Kidney (tissue), 22 donors: ENCODE measurements at places on chromosomes 3 and 15.
A peak's percentile ranks its signal among the peaks of the same experiment; 100 is the strongest.

DNA sequence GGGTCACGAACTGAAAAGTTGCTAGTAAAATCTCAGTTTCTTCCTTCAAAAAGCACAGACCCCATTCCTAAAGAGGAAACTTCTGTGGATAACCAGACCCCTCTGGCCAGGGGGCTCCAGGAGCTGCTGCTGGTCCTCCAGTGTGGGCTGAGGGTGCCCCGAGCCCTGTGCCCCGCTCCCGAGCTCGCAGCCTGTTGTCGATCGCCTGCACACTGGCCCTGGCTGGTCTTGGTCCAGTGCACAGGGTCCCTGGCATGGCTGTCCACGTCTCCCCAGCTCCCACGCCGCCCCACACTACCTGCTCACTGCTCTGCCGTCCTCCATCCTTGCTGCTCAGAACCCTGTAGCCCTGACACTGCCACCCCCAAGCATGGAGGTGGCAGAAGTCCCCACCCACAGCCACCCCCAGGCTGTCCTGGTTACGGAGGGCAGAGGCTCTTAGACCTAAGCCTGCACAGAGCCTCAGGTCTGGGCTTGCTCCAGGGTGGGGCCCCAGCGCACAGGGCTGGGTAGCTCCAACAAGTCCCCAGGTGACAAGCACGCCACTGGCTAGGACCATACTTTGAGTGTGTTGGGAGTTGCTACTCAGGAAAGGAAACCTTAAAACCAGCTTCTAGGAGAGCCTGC, 87.0 kb downstream of the PLXNA1 start:
- no peak for DNase-seq

- DNase-seq = no peak
Observed at GRCh38 chr3:140019946-140020345, 85.0 kb downstream of the CLSTN2 start.

GRCh38 chr15:44883199-44883877, 73.1 kb upstream of the TERB2 start:
- DNase-seq = no peak

GRCh38 chr3:178063461-178063860, 472.8 kb upstream of the KCNMB2 start:
- no peak for DNase-seq

DNA sequence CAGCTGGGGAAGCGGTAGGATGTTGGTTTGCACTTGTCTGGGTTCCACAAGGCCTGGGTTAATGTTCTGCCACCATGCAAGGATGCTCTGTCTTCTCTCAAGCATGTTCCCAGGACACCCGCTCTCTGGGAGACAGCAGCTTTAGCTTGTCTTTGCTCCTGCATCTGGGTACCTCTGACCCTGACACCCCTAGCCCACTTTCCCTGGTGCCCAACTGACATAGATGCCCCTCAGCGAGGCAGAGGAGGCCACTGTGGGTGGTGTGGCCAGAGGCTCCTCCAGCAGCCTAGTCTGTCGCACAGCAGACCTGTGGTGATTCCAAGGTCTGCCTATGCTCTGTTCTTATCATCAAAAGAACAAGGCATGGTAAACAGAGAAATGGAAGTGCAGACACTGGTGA, 83.6 kb upstream of the ALDH1L1 start:
- no peak for DNase-seq

DNA sequence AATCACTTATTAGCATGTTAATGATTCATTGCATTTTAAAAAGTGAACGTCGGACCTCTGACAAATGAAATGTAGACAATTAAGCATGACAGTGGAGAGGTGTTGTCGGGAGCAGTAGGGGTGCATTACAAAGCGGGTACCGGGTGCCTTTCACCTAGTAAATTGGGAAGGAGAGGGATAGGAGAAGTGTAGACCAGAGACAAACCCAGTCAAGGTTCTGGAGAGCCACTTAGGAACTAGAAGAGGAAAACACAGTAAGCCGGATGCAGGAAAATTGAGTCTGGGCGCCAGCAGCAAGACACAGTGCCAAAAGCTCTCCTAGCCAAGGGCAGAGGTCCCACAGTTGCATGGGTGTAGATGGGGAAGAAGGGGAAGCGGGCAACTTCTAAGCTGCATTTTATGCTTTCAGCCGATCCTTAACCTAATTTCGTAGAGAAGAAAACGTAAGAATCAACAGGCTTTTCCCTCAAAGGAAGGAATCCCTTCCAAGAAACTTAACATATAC, 3.1 kb upstream of the CERS3 start:
- no peak for DNase-seq

DNA sequence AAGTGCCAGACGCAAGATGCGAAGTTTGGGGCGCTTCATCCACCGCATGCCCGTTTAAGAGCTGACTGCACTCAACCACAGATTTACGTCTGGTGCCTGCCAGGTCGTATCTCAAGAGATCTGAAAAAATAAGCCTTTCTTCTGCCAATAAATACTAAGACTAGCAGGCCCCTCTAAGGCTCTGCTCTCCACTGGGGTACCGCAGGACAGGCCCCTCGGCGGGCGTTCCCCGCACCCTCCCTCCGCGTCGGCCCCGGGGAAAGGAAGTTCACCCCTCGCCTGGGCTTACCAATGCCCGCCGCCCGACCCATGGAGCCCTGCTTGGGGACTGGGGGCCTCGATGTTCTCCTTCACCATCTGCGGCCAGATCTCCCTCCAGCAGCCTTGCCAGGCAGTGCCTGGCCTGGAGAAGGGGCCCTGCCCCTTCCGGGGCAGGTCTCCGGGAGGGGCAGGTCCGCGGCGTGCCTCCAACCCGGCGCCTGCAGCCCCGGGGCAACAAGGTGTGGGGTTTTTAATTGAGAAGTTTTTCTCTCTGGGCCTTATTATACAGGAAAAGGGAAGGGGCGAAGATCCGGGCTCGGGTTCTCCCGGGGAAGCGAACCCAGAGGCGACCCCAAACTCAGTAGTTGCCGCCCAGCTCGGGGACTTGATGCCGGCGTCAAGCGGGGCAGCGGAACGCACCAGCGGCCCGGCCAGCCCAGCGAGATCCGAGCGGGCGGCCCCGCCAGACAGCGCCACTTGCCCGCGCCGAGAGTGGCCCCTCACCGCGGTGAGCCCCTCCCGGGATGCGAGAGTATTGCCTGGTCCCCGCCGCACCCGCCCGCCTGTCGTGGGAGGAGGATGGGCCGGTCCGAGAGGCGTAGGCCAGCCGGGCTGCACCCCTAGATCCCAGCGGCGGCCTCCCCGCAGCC, 735 bp downstream of the GOLGA8B start:
- DNase-seq = peak; percentile 37

GRCh38 chr15:50907601-50908208, 778 bp upstream of the AP4E1 start:
- DNase-seq = peak; percentile 60

- DNase-seq = no peak
Observed at GRCh38 chr3:141482245-141482922, 4.4 kb upstream of the RASA2 start.

DNA sequence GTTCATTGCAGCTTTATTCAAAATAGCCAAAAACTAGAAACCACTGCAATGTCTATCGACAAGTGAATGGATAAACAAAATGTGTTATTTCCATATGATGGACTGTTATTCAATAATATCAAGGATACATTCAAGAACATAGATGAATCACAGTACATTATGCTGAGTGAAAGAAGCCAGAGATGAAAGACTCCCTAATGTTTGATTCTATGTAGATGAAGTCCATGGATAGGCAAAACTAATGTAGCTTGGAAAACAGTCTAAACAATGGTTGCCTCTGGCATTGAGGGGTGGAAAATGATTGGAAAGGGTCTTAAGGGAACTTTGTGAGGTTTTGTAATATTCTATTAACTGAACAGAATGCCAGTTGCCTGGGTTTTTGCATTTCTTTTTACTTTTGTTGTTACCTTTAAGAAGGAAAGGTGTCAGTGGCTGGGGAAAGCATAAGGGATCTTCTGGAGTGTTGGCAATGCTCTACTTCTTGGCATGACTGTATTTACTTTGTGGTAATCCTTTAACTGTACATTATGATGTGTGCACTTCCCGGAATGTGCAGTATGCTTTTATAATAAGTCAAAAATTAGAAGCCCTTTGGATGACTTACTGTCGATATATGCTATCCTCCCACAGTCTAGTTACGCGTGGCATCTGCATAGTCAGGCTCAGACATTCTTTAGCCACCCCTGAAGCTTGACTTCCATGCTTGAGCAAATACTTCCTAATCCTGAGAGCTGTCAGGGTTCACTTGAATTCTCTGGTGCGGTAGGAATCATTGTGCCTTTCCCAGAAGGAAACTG, 20.5 kb upstream of the ATP10A start:
- DNase-seq = peak; percentile 51

DNA sequence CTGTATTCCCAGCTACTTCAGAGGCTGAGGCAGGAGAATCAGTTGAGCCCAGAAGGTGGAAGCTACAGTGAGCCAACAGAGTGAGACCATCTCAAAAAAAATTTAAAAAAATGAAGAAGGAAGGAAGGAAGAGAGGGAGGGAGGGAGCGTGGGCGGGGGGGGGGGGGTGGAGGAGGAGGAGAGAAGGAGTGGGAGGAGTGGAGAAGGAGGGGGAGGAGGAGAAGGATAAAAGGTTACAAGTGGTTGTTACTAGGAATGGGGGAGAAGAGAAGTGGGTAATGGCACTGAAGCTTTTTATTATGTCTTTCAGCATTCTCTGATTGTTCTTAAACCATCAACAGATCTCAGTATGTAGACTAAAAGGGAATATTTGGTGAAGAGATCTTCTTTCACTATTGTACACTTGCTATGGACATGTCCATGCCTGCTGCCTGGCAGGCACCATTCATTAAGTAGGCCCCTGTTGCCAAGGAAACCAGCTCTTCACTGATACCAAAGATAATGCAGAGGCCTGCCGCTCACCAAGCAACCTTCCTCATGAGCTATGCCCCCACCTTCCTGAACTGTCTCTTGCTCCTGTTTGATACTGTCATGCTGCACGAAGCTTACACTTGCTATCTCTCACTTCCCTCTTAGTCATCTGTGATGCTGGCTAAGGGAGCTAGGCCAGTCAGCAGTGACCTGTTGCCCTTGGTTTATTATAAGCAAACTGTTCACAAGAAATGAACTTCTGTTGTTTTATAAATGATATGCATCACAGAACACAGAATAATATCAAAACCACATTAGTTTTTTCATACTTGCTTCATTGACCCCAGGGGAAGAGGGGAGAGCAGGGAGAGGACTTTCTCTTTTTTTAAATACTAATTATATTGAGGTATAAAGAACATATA, 23.1 kb downstream of the EPM2AIP1 start:
- peak; percentile 77 for DNase-seq

GRCh38 chr15:88378188-88378637, 89.0 kb downstream of the MRPL46 start:
- DNase-seq = no peak

- DNase-seq = no peak
Observed at GRCh38 chr3:38662544-38662943, 13.1 kb upstream of the SCN5A start.

DNA sequence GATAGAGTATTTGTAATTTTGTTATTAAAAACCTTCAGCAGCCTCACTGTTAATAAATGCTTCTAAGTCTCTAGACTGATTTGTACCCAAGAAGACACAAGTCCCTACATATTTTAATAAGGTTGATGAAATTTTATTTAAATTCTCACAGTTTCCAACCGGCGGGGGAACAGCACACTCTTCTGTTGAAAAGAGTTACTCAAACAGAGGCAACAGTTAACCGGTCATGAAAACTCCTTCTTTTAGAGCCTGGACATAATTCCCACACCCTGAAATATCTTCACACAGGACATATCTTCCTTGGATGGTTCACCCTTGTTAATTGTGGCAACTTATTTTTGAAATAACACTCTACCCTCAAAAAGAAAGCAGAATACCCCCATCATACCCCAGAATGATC, 278.8 kb downstream of the FOXP1 start:
- DNase-seq = no peak

DNA sequence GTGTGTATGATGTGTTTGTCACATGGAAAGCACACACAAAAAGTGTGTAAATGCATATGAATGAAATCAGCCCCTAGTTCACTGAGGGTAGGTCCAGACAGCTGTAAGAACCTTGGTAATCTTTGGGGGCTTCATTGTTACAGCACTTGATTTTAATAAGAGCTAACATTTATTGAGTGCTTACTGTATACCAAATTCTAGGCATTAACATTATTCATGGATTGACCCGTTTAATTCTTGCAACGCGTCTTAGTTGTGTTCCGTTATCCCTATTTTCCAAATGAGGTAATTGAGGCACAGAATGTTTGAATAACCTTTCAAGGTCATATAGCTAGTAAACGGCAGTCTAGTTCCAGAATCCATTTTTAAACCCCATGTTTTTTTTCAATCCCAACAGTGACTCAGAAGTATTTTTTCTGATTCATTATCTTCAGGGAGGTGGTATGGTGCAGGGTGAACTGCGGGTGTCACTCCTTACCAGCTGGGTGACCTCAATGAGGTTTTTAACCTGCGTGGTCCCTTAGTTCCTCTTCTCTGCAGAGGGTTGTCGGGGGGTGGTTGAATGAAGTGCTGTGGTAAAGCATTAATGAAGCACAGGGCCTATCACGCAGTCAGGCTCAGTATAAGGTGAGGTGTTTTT, 14.2 kb downstream of the RAB8B start:
- DNase-seq = no peak

- DNase-seq = no peak
Observed at GRCh38 chr15:62269504-62269903, 104.4 kb upstream of the C2CD4B start.

GRCh38 chr3:114953800-114954199, 193.3 kb downstream of the ZBTB20 start:
- no peak for DNase-seq

- no peak for DNase-seq
Observed at GRCh38 chr3:124639406-124640237, 90.6 kb upstream of the UMPS start.

GRCh38 chr3:102712896-102713295, 278.1 kb downstream of the ZPLD1 start:
- DNase-seq = no peak

DNA sequence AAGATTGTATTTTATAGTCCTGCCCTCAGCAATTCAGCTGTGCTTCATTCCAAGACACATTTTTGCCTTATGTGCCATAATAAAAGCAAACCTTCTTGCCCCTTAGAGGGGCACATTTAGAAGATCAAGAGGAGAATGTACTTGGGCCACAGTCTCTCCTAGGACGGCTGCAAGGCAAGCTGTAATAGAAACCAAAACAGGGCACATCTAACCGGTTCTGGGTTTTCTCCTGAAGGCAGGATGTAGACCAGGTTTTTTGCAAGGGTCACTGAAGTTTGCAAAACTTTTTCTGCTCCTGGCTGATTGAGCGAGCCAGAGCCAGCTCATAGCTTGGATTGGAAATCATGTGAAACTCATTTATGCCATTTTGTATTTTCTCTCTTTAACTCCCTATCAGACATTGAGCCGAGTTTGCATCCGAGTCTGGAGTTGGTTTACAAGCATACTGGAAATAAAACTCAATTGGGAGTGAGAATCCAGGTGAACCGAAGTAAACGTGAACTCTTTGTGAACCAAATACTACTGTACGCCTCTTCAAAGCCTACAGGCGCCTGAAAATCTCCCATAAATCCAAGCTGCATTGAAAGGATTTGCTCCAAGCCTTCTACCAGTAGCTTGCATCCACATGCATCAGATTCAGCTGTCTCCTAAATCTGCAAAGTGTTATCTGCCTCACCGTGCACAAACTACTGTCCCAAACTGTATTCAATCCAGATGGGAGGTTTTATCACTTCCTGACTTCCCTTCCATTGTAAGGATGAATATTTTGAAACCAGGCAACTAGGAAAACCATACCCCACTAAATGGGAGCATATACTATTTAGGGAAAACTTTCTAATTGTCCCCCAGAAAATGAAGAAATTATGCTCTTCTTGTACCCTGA, 60.9 kb upstream of the TSC22D2 start:
- DNase-seq = no peak
